Left cardiac atrium (tissue), 4 donors: ENCODE measurements at places on chromosomes 11 and 22.

GRCh38 chr22:37416827-37417226 is 10.5 kb downstream of the ELFN2 start:
- no peak for DNase-seq

GRCh38 chr11:48037709-48038468 is 57.5 kb downstream of the PTPRJ start:
- no peak for DNase-seq

GRCh38 chr11:86644291-86644690 is 28.1 kb downstream of the ME3 start:
- DNase-seq, result no peak

DNA sequence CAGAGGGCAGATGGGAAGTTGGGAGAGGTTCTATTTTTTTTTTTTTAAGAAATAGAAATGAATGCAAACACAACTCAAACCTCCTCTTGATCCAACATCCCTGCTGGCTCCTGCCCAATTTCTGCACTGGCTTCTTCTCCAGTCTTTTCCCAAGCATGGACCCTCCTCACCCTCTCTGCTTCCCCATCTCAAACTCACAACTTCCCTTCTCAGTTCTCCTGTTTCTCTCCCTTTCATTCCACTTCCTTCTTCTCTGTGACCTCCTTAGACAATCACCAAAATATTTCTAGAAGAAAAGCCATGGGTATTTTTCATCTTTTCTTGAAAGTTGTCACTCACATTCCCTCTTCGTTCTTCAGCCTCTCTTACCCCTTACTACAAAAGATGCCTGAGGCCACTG is 85.2 kb upstream of the VPREB1 start:
- no peak for DNase-seq

DNA sequence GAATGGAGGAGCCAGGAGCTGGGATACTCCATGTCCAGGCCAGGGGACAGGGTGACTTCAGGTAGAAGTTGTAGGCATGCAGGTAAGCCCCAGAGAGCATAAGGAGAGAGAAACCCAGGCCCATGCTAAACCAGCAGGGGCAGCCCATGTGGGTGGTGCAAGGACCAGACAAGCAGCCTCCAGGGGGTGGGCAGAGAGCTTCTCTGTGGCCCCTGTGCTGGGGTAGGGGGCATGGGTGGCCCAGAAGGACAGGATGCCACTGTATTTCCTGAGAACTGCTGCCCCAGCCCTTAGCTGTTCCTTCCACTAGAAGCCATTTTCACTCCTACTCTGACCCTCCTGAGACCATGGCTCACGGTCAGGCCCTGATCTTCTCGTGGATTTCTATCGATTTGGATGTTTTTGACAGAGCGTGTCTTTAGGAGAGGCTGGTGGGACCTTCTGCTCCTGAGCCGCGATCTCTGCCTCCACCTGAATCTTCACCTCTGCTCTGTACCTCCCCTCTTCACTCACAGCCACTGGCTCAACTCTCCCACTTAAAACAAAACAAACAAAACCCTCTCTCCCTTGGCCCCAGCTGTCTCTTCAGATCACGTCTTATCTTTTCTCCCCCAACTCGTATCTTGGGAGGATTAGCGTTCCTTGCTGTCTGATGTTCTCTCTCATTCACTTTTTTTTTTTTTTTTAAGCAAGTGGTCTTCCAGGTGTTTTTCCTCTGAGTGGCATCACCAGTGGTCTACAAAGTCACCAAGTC is 112.2 kb downstream of the NECTIN1 start:
- DNase-seq, result no peak

DNA sequence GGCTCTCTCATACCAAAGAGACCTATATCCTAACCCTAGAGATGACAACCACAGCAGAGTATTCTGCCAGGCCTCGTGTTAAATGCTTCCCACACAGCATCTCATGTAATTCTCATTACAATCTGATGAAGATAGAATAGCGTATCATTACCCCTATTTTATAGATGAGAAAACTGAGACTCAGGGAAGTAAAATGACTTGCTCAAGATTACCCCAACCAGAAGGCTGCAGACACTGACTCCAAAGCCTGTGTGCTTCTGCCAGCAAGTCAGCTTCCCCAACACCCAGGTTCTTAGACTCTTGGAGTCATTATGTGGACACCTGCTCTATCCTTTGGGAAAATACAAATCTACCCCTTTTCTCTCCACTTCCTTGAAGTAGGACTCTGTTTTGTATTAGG is 23.6 kb upstream of the TSKU start:
- no peak for DNase-seq

DNA sequence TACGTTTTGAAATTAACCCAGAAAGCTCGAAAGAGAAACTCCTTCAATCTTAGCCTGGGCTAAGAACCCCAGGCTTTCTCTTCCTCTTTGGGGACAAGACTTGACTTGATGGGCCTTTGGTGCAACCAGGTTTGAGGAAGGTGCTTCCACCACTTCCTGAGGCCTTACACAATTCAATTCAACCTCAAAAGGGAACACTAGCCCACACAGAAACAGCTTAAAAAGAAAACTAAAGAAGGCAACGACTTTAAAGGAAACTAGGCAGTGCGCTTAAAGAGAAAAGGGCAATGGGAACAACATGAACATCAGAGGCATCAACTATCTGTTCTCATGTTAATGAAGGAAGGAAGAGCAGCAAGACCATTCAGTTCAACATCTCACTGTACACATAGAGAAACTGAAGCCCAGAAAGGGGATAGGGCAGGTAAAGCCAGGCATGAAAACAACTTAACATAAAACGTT is 24.8 kb downstream of the PAK1 start:
- no peak for DNase-seq

DNA sequence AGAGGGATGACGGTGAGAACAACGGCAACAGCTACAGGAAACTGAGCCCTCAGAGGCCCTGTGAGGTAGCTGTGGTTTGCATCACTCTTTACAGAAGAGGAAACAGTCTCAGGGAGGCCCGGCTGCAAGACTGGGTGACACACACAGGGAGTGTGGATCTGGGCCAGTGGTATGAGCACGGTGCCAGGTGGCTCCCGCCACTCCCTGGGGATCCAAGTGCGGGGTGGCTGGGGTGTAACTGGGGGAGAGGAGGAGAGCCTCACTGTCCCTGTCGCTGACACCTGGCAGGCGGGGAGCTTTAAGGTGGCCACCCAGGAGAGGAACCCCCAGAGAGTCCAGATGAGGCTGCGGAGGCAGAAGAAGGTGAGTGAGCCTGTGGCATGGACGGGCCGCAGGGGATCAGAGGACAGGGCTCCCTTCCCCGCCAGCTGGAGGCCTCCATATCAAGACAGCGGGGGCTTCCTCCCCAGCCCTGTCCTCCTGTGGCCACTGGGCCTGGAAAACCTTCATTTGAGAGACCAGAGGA is 5.6 kb downstream of the RGL4 start:
- no peak for DNase-seq

- DNase-seq, result no peak
Observed at GRCh38 chr11:132866783-132867545, 665.3 kb downstream of the OPCML start.

- DNase-seq, result no peak
Observed at GRCh38 chr11:17596711-17597110, 49.7 kb downstream of the OTOG start.
